Activated T-helper 17 cell treated with anti-CD3 and anti-CD28 coated beads, Interleukin-2, amount 50 U/mL, for 72 hours (primary cell): ENCODE measurements at places on chromosomes 7 and 10. TPM values are rescaled to one million over a fixed set of nuclear protein-coding genes. Genes with fewer than 3 reads are reported as not detected.
A peak's percentile ranks its signal among the peaks of the same experiment; 100 is the strongest.

GHRHR gene
- total RNA-seq, result not detected

- ATAC-seq, result no peak
Measured at GRCh38 chr10:132099389-132100090, 33.8 kb downstream of the JAKMIP3 start.

DNA sequence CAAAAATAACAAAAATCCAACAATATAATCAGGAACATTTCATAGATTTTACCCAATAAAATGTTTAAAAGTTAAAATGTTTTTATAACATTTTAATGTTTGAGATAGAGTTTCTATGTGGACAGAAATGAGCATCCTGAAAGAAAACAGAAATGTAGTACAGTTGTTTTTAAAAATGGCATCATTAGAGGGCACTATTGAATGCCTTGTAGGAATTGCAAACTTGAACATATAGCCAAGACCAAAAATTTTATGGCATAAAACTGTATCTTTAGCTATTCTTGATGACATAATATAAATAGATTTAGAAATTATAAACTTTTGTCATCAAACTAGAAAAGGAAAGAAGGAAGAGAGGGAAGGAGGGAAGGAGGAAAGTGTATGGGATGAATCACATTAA, 1372.7 kb downstream of the GATA3 start:
- ATAC-seq, result no peak

LIPJ gene
- total RNA-seq, result not detected

PLPP4 gene
- not detected for total RNA-seq

- ATAC-seq, result no peak
Measured at GRCh38 chr7:27802999-27803398, 63.0 kb downstream of the TAX1BP1 start.

GRCh38 chr7:31017032-31017675, 35.0 kb upstream of the ADCYAP1R1 start:
- ATAC-seq, result no peak

- ATAC-seq, result no peak
Measured at GRCh38 chr7:7173956-7174632, 8.2 kb upstream of the C1GALT1 start.

DNA sequence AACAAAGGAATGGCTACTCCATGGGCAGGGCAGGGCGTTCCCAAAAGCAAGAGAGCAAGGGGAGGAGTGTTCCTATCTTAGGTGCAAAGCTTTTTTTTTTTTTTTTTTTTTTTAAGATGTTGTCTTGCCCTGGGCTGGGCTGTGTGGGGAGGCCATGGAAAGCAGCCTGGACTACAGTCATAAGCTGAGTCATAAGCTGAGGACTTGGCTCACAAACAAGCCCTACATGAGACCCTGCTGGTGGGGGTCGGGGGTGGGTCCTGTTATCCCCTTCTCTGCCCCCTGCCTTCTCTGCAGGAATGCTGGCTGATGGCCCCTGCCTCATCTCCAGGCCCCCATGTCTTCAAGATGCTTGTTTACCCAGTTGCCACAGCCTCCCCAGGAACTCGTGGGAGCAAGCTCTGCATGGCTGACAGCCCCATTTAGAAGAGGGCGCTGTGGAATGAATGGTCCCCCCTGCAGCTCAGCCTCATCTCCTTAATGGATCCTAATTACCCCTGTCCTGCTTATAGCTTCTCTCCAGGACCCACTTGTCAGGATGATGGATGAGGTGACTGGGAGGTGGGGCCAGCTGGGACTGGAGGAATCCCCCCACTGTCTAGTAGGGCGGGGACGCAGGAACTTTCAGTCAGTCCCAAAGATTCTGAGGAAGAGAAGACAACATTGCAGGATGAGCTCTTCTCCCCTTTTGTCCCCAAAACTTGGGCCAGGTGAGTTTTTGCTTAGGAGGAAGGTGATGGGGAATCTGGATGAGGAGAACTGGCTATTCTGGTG, 340.8 kb upstream of the PODXL start:
- no peak for ATAC-seq

BLNK gene
- not detected for total RNA-seq

DNA sequence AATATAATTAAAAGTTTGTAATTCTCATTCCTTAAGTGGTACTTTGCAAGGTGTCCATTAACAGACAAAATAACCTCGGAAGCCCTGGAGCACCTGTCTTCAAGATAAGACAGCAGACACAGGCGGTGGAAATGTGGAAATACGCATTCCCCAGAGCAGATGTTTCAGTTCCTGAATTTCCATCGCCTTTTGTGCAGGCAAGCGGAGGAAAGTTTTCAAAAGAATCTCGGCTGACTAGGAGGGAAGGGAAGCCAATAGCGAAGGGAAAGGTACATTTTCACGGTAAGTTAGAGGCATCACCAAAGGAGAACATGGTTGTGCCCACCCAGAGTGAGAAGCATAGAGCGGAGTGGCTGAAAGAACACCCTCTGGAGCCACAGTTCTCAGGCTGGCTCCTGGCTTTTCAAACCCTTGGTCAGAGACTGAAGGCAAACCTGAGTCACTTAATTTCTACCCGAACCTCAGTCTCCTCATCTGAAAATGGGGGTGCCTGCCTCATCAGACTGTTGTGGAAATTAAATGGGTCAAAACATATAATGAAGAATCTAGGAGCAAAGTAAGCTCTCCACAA, 13.6 kb downstream of the CPA1 start:
- ATAC-seq, result peak; percentile 12

DNA sequence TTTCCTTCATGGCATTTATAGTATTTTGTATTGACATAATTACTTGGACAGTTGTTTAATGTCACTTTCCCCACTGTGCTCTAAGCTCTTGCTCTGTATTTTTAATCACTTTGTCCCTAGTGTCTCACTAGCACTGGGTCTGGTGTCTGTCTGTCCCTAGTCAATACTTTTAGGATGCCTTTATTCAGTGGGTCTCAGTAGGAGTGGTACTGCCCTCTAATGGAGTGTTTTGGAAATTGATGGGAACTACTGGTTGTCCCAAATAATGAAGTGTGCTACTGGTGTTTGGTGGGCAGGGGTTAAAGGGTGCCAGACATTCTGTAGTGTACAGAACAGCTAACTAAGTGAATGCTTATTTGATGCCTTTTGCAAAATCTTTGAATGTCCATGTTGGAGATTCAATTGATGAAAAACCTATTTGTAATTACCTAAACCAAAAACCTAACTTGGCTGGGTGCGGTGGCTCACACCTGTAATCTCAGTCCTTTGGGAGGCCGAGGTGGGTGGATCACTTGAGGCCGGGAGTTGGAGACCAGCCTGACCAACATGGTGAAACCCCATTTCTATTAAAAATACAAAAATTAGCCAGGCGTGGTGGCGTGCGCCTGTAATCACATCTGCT, 33.3 kb downstream of the CDK14 start:
- ATAC-seq, result peak; percentile 42

DOCK1 gene
- total RNA-seq, result 0.34 TPM

- peak; percentile 40 for ATAC-seq
Measured at GRCh38 chr10:63866747-63867140, 345.5 kb downstream of the REEP3 start.

HPSE2 gene
- not detected for total RNA-seq

SH2D4B gene
- 0.11 TPM for total RNA-seq

ZC3HAV1L gene
- total RNA-seq, result 23.6 TPM

- ATAC-seq, result no peak
Measured at GRCh38 chr10:34320265-34320664, 494.8 kb downstream of the PARD3 start.

LBX1 gene
- not detected for total RNA-seq

GRCh38 chr10:58641095-58641531, 128.4 kb downstream of the BICC1 start:
- ATAC-seq, result no peak

DNA sequence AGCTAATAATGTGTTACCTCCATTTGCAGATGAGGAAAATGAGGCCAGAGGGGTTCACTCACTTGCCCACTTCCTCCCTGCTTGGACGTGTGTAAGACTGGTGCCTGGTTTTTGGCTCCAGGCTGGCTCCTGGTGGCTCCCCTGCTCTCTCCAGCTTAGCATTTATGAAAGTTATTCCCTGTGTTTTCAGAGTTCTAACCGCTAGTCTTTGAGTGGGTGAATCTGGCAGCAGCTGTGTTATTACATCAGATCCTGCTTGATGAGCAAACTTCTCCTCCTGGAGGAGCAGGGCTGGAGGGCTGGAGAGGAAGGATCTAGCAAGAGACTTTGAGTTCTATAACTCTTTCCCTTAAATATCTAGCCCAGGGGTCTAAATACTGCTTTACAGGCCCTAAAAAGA, 80.9 kb upstream of the AGBL3 start:
- ATAC-seq, result no peak

- no peak for ATAC-seq
Measured at GRCh38 chr7:33554046-33554445, 351.3 kb upstream of the BMPER start.

LHFPL3 gene
- total RNA-seq, result not detected

GRCh38 chr7:10239695-10240345, 733.9 kb upstream of the PHF14 start:
- ATAC-seq, result no peak

GRCh38 chr7:100963874-100964273, 5.5 kb upstream of the MUC12 start:
- no peak for ATAC-seq

LMOD2 gene
- total RNA-seq, result not detected

- no peak for ATAC-seq
Measured at GRCh38 chr10:101905251-101905650, 61.7 kb upstream of the KCNIP2 start.

OR2A42 gene
- not detected for total RNA-seq

GRCh38 chr10:119535837-119536507, 6.5 kb downstream of the RGS10 start:
- peak; percentile 27 for ATAC-seq

ZNF775 gene
- 3.2 TPM for total RNA-seq

- ATAC-seq, result no peak
Measured at GRCh38 chr10:21524131-21524525, 1.4 kb downstream of the SKIDA1 start.

DNA sequence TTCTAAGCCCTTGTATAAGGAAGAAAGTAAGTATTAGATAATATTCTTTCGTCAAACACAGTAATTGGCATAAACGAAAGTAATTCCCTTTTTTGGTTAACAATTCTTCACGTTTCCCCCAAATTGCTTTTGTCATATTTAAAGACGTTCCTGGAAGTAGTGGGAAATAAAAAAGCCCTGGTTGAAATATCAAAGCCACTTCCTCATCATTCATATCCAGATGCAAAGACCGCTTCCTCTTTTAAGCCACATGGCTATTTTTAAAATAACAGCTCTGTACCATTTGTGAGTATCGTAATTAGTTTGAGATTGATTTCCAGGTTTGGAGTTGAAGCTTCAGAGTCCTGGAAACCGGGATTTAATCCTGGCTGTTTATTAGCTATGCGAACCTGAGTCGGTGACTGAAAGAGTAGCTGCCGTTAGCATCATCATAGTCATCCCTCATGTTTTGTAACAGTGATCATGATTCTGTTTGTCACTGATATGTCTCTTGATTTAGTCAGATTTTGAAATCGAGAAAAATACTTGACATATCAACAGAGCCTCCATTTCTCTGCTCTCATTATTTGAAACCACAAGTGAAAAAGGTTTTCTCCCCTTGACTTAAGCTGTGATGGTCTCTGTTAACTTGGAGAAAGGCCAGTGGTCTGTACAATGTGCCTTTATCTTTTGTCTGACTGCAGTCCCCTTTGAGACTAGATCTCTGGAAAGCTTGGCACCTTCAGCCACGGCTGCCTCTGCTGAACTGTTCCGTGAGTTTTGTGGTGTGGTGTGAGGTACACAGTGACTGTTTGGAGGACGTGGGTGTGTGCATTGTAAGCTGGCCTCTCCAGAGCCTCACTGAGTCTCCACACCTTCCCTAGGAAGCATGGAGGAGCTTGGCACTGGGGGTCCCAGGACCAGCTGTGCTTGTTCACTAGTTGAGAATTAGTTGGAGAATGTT, 18.1 kb downstream of the OPTN start:
- ATAC-seq, result peak; percentile 62

- no peak for ATAC-seq
Measured at GRCh38 chr7:107551936-107552335, 11.8 kb downstream of the COG5 start.

- ATAC-seq, result no peak
Measured at GRCh38 chr10:13587391-13587790, 626 bp downstream of the PRPF18 start.

TRDMT1 gene
- total RNA-seq, result 6.7 TPM

DNA sequence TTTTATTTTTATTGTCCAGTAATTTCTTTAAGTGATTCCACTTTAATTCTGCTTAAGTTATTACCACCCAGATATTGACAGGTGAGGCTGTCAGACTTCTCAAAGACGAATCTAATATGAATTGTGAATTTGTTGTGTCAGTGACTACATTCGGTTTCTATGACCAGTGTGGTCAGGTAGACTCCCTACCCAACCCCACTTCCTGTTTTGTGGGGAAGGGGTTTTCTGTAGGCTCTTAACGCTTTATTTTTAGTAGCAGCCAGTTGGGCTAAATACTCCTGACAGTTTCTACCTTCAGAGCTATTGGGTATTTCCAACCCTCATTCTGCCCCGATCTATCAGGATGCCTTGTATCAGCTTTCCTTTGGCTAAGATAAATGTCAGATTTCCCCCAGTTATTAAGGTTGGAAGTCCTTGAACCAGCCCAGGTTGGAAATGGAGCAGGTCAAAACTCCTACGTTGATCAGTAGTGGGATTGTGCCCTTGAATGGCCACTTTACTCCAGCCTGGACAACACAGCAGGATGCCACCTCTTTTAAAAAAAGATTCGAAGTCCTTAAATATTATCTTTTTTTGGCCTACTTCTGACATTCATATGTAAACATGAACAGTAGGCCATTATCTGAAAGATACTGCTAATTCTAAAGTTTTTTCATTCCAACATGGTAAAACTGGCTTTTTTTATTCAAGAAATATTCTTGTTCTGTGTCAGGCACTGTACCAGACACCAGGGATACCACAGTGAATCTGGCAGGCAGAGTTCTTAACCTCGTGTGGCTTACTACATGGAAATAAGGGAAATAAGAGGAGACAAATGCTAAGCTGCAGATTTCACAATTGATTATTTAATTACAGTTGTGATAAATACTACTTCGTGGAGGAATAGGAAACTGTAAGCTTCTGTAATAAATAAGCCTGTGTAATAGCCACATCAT, 133.3 kb upstream of the SAMD8 start:
- peak; percentile 92 for ATAC-seq

- ATAC-seq, result no peak
Measured at GRCh38 chr7:115869190-115869589, 161.4 kb downstream of the TFEC start.
